Spinal cord (tissue), 10 donors: ENCODE measurements at places on chromosomes 3 and 15. TPM values are rescaled to one million over a fixed set of nuclear protein-coding genes. Genes with fewer than 3 reads are reported as not detected.

ZFAND6 gene
- 121 TPM for polyA plus RNA-seq

TRPC1 gene
- polyA plus RNA-seq = 17.7 TPM

CFAP91 gene
- polyA plus RNA-seq = 14.6 TPM

EIF4E3 gene
- 26.4 TPM for polyA plus RNA-seq

RYR3 gene
- 33.6 TPM for polyA plus RNA-seq

RAB6B gene
- 226 TPM for polyA plus RNA-seq

PLSCR4 gene
- 37.0 TPM for polyA plus RNA-seq

ADPGK gene
- polyA plus RNA-seq = 38.1 TPM

PLAAT1 gene
- 15.7 TPM for polyA plus RNA-seq

CNTN6 gene
- polyA plus RNA-seq = 17.5 TPM

CADPS gene
- 184 TPM for polyA plus RNA-seq

SH3GL3 gene
- polyA plus RNA-seq = 84.8 TPM

FAM174B gene
- polyA plus RNA-seq = 19.0 TPM

SLCO2A1 gene
- 13.2 TPM for polyA plus RNA-seq

PTH1R gene
- polyA plus RNA-seq = 12.0 TPM

ISLR gene
- polyA plus RNA-seq = 59.5 TPM

ZNF592 gene
- polyA plus RNA-seq = 29.5 TPM

NANOGP8 gene
- 1.0 TPM for polyA plus RNA-seq

TM6SF1 gene
- polyA plus RNA-seq = 12.5 TPM

WDR5B gene
- 5.6 TPM for polyA plus RNA-seq

MYO5A gene
- polyA plus RNA-seq = 66.8 TPM

SST gene
- 317 TPM for polyA plus RNA-seq

SLC30A4 gene
- 6.4 TPM for polyA plus RNA-seq

ACOX2 gene
- polyA plus RNA-seq = 11.2 TPM

LRRC34 gene
- 18.4 TPM for polyA plus RNA-seq

FGD5 gene
- polyA plus RNA-seq = 12.0 TPM

ARPP21 gene
- polyA plus RNA-seq = 58.4 TPM

DBR1 gene
- 11.9 TPM for polyA plus RNA-seq

KIAA1143 gene
- 32.8 TPM for polyA plus RNA-seq

CFAP161 gene
- 1.4 TPM for polyA plus RNA-seq

CNBP gene
- polyA plus RNA-seq = 251 TPM

SLC28A1 gene
- 0.21 TPM for polyA plus RNA-seq

GRAMD1C gene
- 21.3 TPM for polyA plus RNA-seq
